HL-60 (cell line): ENCODE measurements at places on chromosomes 3 and 15.

- DNase-seq: no peak
Observed at GRCh38 chr3:6601374-6601773, 259.5 kb upstream of the GRM7 start.

GRCh38 chr3:172040078-172040980 is 951 bp downstream of the FNDC3B start:
- DNase-seq: peak; percentile 47

GRCh38 chr3:69454204-69454787 is 68.4 kb upstream of the FRMD4B start:
- no peak for DNase-seq

DNA sequence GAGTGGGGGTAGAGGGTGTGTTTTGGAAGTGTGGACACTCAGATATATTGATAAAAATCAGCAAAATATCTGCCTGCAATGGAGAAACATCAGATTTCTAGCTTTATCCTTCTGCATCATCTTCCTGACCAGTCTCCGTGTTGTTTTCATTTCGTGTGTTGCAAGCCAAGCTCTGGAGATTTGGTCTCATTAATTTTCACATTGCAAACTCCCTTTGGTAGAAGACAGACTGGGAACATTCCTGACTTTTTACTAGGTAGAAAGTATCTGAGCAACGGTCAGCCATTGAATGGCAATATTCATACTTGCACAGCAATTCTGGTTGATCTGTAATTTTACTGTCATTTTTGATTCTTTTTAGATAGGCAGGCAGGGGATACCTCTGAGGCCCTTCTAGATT is 30.4 kb downstream of the FSTL1 start:
- DNase-seq: no peak

DNA sequence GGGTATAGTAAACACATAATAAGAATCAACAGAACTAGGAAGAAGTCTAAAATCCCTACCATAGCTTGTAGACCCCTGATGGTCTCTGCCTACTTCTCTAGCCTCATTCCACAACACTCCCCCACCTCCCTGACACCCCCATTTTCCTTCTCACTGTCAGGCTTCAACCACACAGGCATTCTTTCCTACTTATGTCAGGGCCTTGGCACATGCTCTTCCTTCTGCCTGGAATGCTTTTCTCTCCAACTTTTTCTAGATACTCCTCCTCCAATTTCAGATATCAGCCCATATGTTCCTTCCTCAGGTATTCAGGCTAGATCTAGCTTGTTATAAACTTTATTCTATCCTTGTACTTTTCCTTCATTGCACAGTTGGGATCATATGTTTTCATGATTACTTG is 106.0 kb upstream of the MRPL3 start:
- no peak for DNase-seq

- no peak for DNase-seq
Observed at GRCh38 chr3:23175341-23176083, 27.6 kb upstream of the UBE2E2 start.

- DNase-seq: no peak
Observed at GRCh38 chr3:20375302-20375701, 189.3 kb upstream of the SGO1 start.
